Transverse colon (tissue), 4 donors: ENCODE measurements at places on chromosomes 4 and X. TPM values are rescaled to one million over a fixed set of nuclear protein-coding genes. Genes with fewer than 3 reads are reported as not detected.

KLB gene
- total RNA-seq: 2.5 TPM

ODAM gene
- total RNA-seq: not detected

LGI2 gene
- total RNA-seq: 0.41 TPM

VMA21 gene
- total RNA-seq: 3.8 TPM

ARMCX4 gene
- 12.0 TPM for total RNA-seq

CLNK gene
- total RNA-seq: under 0.01 TPM

UGT2B11 gene
- total RNA-seq: 0.96 TPM

ELK1 gene
- total RNA-seq: 21.0 TPM

HSFX3 gene
- not detected for total RNA-seq

UGT8 gene
- 63.6 TPM for total RNA-seq

SPANXA2 gene
- not detected for total RNA-seq

FAM47A gene
- not detected for total RNA-seq

CDX4 gene
- total RNA-seq: not detected

GAB1 gene
- 72.7 TPM for total RNA-seq

CPE gene
- total RNA-seq: 7.5 TPM

NLRP2B gene
- total RNA-seq: not detected

AFP gene
- not detected for total RNA-seq
